ENCODE measurements at places on chromosomes 7 and 10.

DNA sequence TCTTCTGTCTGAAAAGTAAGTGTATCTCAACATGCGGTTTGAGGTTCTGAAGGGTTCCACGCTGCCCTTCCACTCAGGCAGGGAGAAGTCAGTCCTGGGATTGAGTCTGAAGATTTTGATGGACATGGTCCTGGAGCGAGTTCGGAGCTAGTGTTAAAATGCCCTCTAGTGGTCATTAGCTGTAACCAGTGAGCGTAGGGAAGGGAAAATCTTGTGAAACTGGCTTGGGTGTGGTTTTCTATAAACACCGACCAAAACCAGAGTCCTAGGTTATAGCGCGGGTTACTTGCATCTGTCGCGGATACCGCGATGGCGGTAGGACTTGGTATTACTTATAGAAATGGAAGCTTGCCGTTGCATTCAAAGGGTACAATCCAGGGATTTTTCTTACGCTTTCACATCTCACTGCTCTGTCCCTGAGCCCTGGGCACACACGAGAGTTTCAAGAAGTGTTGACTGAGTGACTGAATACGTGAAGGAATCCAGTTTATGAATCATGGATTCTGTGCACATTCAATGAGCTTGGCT lies 348.2 kb upstream of the C7orf33 start:
- DNase-seq, result peak; percentile 43

DNA sequence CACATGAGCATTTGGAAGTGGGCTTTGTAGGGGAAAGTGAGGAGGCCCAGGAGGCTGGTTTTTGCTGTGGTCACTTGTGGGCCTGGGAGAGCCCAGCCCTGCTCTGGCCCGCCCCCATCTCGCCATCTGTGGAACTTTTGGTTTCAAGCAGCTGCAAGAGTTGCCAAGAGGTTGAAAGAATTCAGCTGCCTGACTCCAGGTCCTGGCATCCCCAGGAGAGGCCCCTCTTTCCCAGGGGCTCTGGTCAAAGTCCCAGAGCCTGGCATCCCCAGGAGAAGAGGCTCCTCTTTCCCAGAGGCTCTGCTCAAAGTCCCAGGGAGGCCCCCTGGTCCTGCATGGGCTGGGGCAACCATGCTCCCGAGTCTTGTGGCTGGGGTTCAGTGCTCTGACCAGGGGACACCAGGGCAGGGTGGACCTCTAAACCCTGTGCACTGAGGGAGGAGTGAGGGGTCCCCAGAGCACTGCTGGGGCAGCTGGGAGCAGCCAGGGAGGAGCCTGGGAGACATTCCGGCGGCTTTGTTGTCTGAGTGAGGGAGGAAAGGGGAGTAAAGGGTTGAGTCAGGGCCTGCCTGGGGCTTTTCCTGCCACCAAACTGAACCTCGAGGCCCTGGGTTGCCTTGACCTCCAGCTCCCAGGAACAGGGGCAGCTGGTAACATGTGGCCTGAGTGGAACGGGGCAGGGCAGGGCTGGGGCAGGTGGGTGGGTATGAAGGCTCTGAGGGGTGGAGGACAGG lies 27.7 kb upstream of the CSGALNACT2 start:
- DNase-seq, result no peak

GRCh38 chr10:15378569-15378968 lies 7.5 kb upstream of the FAM171A1 start:
- no peak for DNase-seq

DNA sequence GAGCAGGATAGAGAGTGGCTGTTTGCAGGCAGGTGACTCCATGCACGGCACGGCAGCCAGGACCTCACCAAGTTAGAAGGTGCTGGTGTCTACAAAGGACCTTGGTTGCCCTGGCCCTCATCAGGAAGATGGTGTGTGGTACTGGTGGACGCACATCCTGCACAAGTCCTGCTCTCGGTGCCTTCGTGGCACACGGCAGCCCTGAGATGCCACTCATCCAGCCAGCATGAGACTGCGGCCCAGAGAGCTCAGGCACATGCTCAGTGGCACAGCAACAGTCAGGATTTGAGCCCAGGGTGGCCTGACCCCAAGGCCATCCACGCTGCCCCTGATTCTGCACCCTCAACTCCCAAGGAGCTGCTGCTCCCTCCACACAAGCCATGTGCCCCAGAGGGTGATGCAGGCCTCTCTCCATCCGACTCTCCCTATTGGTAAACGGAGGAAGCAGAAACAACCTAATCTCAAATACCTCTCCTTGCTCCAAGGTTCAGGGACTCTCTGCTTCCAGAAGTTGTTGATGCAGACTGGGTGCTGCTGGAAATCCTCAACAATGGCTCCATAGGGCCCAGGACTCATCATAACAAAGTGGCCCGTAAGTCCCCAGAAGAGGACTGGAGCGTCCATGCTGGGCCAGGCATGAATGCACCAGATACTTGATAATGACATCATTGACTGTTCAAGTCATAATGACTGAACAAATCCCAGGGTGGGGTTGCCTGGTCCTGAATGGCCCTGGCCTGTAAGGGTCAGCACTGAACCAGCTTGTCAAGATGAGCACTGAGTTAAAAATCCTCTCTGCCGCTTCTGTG lies 93.6 kb downstream of the ARHGAP22 start:
- no peak for DNase-seq

DNA sequence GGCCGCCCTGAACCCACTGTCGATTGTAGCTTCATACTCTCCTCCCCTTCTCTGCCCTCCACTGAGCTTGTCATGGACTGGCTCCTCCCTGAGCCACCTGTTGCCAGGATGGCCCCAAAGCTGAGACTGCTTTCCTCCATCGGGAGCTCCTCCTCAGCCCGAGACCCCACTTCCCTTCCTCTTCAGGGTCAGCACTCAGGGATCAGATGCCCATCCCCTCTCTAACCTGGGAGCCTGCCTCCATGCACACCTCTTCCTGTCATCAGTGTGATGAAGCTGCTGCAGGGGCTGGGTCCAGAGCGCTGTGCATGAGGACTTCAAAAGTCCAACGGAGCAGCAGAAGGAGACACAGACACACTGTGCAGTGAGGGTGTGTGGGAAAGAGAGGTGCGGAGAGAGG lies 201.1 kb downstream of the WDR37 start:
- DNase-seq, result no peak

- DNase-seq, result no peak
Observed at GRCh38 chr10:133059093-133059470, 28.6 kb upstream of the ADGRA1 start.

- DNase-seq, result no peak
Observed at GRCh38 chr7:43083106-43083505, 29.3 kb upstream of the HECW1 start.

DNA sequence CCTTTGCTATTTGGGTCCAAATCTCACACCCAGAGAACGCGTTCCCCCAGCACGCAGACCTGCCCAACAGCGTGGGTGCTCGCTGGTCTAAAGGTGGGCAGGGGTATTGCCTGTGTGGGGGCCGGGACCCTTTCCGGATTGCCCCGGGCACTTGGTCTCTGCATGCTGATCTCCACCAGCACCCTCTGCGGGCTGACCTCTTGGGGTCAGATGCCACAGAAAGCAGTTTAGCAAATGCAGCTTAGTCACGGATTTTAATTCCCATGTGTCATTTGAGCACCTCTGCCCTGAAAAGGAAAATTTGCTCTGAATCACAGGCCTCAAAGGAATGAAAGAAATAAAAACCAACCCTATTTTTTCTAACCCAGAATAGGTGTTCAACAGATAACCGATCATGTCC lies 46.7 kb downstream of the PKD1L1 start:
- DNase-seq, result no peak

DNA sequence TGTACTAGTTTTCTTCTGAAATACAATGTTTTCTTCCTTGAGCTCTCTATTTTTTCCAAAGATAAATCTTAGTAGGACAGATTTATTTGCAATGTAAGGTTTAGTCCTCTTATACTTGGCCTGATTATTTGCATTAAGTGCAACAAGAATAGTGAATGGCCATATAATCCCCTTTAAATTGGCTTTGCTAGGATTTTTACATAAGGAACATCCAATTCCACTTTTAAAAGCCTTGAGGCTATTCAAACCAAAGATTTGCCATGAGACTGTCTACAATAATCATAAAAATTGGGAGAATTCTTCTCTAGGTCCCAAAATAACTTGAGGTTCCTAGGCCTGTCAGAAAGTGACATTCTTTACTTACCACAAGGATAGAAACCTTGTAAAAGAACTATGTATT lies 128.6 kb upstream of the THSD7A start:
- no peak for DNase-seq

DNA sequence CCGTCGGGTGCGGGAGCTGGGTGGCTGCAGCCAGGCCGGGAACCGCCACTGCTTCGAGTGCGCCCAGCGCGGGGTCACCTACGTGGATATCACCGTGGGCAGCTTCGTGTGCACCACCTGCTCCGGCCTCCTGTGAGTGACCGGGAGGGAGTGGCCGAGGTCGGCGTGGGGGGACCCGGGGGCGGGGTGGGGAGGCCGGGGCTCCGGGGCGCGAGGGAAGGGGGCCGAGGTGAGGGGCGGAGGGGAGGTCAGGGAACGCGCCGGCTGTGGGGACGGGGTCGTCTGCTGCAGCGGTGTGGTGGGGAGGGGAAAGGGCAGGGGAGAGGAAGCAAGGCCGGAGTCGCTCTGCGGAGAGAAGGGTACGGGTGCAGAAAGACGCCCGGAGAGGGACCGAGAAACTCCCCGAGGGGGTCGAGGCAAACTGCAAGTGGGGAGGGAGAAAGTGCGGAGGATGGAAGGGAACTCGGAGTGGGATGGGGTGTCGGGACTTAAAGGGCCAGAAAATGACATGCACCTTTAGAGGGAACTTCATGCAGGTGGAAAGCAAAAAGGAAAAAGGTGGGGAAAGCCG lies 518 bp downstream of the AGFG2 start:
- no peak for DNase-seq

GRCh38 chr7:29100924-29101323 lies 45.4 kb downstream of the CPVL start:
- no peak for DNase-seq

DNA sequence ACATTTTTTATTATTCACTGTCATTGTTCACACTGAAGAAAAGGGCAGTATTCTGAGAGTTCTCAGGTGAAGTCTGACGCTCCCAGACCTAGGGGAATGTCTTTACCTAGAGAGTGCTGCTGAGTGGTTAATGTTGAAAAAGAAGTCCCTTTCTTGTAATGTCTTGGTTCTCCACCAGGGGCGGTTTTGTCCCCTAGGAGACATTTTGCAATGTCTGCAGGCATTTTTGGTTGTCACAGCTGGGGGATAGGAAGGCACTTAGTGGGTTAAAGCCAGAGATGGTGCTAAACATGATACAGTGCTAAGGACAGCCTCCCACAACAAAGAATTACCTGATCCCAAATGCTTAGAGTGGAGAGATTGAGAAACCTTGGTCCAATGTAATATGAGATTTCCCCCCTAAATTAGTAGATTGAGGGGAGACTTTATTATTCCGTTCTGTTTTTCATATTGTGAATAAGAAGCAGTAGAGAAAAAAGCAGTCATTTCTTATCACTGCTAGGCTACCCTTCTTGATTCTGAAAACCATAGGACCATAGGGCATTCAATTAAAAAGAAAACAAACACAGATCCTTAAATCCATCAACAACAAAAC lies 13.1 kb downstream of the UMAD1 start:
- DNase-seq, result no peak

- DNase-seq, result no peak
Observed at GRCh38 chr7:585873-586272, 66.2 kb upstream of the PDGFA start.

DNA sequence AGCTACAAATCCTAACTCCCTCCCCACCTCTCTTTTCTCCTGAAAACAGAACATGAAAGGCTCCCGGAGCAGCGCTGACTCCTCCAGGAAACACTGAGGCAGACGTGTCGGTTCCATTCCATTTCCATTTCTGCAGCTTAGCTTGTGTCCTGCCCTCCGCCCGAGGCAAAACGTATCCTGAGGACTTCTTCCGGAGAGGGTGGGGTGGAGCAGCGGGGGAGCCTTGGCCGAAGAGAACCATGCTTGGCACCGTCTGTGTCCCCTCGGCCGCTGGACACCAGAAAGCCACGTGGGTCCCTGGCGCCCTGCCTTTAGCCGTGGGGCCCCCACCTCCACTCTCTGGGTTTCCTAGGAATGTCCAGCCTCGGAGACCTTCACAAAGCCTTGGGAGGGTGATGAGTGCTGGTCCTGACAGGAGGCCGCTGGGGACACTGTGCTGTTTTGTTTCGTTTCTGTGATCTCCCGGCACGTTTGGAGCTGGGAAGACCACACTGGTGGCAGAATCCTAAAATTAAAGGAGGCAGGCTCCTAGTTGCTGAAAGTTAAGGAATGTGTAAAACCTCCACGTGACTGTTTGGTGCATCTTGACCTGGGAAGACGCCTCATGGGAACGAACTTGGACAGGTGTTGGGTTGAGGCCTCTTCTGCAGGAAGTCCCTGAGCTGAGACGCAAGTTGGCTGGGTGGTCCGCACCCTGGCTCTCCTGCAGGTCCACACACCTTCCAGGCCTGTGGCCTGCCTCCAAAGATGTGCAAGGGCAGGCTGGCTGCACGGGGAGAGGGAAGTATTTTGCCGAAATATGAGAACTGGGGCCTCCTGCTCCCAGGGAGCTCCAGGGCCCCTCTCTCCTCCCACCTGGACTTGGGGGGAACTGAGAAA lies 30.4 kb downstream of the PFKFB3 start:
- DNase-seq, result no peak

GRCh38 chr7:96414931-96415292 lies 93.0 kb upstream of the SLC25A13 start:
- peak; percentile 16 for DNase-seq

DNA sequence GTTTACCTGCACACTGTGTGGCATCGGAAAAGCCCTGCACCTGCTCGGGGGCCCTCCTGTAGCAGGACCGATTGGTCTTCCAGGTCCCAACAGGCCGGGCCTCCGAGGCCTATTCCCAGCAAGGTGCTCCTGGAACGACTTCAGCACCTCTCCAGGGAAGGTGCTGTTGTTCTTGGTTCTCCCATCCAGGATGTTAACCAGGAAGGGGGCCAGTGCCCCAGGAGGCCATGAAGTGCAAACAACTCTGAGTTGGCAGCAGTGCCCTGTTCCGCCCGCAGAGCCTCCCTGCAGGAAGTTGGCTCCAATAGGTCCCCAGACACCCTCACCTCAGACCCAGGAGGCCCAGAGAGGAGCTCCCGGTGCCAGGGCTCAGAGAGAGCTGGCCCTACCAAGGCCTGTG lies 64.0 kb upstream of the DUSP5 start:
- DNase-seq, result no peak

- DNase-seq, result no peak
Observed at GRCh38 chr10:117569610-117570390, 27.3 kb downstream of the EMX2 start.

DNA sequence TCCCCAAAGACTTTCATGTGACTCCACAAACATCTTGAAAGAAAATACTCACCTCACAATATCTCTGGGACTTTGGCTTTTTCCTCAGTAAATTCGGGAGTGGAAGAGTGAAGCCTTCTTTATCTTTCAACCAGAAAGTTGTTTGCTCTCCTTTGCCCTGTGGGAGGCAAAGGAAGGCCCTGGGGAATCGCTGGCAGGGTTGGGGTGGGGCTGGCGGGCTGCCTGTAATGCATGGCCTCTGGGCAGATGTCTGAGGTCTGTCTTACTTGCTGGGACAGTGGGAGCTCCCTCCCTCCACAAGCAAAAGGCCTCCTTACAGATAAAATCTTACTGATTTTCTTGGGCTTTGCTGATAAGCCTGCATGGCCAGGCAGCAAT lies 24.9 kb downstream of the TECTB start:
- DNase-seq, result no peak

- DNase-seq, result no peak
Observed at GRCh38 chr7:93817526-93817925, 73.0 kb downstream of the TFPI2 start.
